ENCODE measurements at places on chromosomes 2 and 18. TPM values are rescaled to one million over a fixed set of nuclear protein-coding genes. Genes with fewer than 3 reads are reported as not detected.

GRCh38 chr2:223040527-223040926 lies 11.5 kb upstream of the KCNE4 start:
- DNase-seq = no peak

- no peak for DNase-seq
Measured at GRCh38 chr2:26238311-26238958, 6.0 kb downstream of the HADHA start.

DNA sequence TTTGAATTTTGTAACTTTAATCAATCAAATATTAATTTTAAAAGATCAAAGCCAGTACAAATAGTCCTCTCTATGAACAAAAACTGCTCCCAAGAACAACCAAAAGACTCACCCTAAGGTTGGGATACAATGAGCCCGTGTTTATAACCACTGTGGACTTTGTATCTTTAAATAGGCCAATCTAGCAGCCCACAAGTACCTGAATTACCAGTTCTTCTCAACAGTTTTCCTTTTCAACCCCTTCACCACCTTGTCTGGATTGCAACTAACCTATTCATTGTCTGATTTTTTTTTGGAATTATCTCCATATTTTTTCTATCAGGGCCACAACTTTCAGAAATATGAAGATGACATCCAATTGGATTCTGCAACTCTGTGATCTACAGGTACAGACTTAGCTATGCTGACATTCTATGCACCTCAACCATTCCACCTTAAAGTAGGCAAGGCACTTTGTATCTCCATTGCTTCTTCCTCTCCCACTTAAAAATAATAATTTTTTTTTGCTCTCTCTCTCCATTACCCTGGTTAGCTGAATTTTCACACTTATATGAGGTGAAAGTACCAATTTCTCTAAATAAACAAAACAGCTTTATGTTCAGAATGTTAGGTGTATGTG lies 81.9 kb upstream of the MAPRE2 start:
- no peak for DNase-seq

DNA sequence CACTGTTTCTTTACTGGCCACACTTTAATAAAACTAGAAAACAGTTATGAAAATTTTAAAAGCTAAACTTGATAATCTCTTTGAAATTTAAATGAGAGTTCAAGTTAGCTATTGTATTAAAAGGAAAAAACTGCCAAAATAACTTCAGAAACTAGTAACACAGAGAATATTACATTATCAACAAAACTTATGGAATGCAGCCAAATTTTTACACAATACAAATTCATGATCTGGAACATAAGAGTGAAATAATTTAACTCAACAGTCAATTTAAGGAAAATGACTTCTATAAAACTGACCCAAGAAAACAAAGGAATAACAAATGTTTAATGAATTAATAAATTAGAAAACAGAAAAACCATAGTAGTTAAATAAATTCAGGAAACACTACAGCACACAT lies 65.0 kb downstream of the TCF4 start:
- DNase-seq = no peak

GRCh38 chr2:208311321-208311720 lies 45.3 kb downstream of the PIKFYVE start:
- DNase-seq = no peak

Gene CDK15
- total RNA-seq = not detected

DNA sequence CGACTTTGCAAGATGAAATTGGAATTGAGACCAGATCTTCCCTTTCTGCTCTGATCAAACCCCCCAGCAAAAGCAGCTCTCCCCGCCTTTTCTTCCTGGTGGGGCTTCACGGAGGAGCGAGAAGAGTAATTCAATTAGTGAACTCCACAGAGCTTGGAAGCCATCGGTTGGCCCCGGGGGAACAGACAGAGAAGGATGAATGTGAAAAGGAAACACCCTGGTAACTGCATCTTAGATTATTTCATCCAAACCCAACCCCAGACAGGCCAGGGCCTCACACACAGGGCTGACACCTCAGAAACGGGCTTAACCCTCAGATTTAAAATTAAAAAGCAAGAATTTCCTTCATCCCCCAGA lies 18.3 kb downstream of the SMAD7 start:
- no peak for DNase-seq

DNA sequence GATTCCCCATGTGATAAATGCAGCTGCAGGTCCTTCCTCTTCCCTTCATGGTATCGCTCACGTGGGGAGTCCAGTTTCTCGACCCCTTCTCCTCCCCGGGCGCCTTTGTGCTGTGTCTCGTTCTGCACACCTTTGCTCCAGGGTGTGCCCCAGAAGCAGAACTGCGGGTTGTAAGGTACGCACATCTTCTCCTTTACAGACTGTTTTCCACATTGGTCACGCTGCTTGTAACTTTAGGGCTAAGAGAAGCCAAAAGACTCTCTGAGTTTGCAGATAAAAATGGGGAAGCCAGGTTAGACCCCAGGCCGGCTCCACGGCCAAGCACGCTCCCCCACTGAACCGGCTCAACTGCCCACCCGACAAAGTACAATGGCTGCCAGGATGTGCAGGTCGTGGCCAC lies 45.9 kb upstream of the TFCP2L1 start:
- no peak for DNase-seq

GRCh38 chr2:42554392-42554791 lies 14.0 kb upstream of the MTA3 start:
- no peak for DNase-seq

Gene SELENOI
- total RNA-seq = 44.8 TPM

Gene PCARE
- not detected for total RNA-seq

DNA sequence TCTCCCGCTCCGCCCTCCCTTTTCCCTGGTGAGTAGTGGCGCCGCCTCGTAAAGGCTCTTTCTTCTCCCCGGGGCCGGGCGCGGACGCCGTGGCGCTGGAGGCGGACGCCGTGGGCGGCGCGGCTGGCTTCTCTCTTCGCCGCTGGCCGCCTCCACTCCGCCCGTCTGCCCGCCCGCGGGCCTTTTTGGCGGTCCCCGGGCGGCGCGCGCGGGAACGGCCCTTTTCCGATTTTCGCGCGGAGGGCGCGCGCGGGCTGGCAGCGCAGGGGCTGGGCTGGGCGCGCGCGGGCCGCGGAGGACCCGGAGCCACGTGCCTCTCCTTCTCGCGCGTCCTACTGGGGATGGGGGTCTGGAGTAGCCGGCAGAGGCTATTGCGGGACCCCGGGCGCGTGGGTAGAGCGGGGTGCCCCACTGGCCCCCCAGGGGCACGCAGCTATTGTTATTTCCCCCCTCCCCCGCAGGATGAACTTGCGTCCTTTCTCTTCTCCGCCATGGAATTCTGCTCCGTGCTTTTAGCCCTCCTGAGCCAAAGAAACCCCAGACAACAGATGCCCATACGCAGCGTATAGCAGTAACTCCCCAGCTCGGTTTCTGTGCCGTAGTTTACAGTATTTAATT lies 472 bp downstream of the SLC20A1 start:
- peak; percentile 65 for DNase-seq

DNA sequence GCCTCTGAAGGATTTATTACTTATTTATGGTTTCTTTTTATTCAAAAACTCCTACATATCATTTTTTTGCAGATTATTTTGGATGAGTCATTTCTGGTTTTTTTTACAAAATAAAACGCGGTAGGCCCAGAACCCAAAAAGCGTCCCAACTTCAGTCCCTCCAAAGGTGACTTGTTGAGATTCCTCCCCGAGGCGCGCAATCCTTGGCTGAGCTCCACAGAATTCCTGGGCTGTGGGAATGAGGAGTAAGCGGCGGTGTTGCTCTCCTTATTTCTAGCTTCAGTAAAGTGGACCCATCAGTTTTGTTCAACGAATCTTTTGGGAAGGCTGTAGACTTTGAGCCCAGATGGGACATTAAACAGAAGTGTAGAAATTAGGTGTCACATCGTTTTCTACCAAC lies 67.0 kb upstream of the RMP24 start:
- DNase-seq = no peak

Gene PROM2
- 1.2 TPM for total RNA-seq

Gene PLGLB1
- 3.6 TPM for total RNA-seq

DNA sequence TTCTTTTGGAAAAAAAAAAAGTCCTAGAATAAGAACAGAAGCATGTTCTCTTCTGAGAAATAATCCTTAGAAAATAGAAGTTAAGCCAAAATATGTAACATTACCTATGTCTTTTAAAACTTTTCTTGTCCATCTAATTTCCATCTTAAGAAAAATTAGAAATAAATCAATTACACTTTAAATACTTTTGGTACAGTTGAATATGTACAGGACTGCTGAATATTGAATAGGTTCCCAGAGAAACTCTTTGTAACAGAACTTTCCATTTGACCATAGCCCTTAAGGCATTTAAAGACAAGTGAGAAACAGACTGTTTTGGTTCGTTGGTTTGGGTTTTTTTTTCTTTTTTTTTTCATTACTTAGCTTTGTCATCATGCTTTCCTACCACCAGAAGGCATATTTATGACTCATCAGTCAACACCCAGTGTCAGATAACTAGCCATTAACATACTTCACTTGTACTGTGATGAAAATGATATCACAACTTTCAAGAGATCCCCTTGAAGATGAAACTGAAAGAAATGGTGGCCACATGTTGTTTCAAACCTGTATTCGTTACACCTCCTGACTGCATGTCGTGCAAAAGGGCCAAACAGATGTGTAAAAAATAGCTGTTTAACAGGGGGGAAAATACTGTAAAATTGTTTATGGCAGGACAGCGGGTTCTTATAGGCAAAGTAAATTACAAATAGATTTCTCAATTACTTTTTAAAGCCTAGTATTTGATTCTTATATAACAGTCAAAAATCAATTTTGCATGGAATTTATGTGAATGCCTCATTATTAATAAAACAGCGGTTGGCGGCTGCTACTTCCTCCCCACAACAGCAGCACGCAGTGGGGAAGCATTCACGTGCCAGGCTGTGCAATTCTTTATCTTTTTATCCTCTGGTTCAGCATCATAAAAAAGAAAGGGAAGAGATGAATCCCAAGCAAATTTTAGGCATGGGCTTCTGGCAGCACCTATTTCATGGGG lies 280.7 kb upstream of the HNRNPA3 start:
- DNase-seq = no peak

DNA sequence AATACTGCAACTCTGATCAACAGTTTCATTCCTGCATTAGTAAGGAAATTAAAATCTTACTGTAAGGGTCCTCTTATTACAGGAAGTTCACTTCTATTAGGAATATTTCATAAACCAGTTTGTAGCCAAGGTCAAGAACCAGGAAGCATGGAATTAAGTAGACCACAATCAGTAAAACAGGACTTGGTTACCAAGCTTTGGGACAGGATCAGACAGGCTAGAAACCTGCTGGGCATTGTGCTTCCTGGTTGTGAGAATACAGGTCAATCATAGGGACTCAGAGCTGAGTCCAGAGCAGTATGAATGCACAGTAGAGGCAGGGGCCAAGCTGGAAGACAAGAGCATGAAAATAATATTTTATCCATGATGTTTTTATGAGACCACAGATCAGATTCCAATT lies 248.0 kb downstream of the IKZF2 start:
- no peak for DNase-seq
